ENCODE measurements at places on chromosomes 7 and 10.

- DNase-seq: peak; percentile 93
Measured at GRCh38 chr7:112450807-112451761, 824 bp downstream of the IFRD1 start.

- DNase-seq: peak; percentile 78
Measured at GRCh38 chr7:86968618-86969017, 90.8 kb downstream of the ELAPOR2 start.

DNA sequence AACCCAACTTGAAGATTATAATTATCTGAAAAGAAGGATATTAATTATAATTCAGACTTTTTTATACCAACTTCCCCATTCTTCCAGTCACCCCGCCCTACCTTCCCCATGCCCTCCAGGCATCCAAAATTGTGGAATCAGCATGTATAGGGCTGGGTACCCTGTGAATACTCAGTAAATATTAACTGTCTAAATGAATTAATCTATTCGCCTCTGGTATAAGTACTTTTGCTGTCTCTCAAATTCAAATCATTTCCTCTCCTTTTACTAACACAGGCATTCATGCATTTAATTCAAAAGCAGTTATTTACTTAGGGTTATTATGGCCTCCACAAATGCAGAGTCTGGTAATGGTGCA is 26.5 kb upstream of the GOT1 start:
- DNase-seq: no peak

GRCh38 chr7:26681819-26682418 is 182.5 kb downstream of the SKAP2 start:
- DNase-seq: no peak

DNA sequence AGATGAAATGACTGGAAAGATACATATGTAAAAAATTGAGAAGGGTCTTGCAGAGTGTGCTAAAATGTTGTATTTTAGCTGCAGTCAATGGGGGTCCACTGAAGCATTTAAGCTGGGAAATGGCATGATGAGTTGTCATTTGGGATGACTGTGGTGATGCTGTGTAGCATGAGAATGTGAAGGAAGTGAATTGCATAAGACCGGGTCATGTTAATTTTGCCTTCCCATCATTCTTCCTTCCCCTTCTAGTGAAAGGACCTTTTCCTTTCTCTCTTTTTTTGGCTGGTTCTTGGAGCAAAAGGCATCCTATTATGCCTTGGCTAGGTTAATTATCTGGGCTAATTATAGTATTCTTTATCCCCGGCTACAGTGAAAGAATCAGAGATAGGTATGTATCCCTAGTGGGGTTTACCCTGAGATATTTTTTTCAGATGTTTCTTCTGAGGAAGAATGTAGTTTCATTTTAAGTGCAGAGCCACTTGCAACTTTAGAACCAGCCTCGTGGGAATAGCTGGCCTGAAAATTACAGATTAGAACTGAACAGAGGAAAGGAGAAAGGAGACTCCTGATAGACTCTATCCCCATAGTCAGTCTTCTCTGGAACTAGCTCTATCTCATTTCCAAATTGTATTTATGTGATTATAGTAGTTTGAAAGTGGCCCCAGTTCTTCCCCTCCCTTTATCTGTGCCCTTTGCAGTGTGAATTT is 93.6 kb downstream of the HGF start:
- DNase-seq: no peak

DNA sequence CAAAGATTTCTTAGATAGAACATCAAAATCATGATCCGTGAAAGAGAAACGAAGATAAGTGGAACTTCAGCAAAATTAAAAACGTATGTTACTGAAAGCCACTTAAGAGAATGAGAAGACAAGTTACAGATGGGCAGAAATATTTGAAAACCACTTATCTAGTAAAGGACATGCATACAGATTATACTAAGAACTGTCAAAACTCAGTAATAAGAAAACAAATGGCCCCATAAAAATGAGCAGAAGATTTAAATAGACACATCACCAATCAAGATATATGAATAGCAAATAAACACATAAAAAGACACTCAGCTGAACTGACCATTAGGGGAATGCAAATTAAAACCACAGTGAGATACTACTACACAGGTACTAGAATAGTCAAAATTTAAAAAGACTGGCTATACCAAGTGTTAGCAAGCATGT is 343.7 kb downstream of the PTEN start:
- no peak for DNase-seq

GRCh38 chr7:135966341-135967043 is 10.7 kb downstream of the MTPN start:
- DNase-seq: no peak

- DNase-seq: no peak
Measured at GRCh38 chr10:24010436-24010970, 198.4 kb upstream of the KIAA1217 start.

DNA sequence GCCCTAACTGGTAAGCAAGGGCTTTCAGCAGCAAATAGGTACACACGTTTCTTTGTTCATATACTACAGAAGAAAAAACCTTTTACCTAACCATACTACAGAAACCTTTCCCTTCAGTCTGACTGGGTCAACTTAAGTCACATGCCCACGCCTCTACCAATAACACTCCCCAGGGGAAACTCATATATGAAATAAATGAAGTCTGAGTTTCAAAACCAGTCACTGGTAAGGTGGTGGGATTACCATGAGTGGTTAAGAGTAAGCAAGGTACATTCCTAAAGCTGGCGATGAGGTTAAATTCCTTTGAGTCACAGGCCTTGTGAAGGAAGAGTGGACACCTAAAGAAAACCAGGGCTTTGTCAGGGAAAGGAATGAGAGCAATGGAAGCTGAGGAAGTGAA is 21.4 kb upstream of the KIF20B start:
- no peak for DNase-seq

- DNase-seq: no peak
Measured at GRCh38 chr7:157077986-157078644, 60.6 kb upstream of the UBE3C start.

- DNase-seq: no peak
Measured at GRCh38 chr7:23431702-23432199, 38.5 kb downstream of the IGF2BP3 start.

GRCh38 chr7:5633161-5634106 is 148.0 kb downstream of the RNF216 start:
- DNase-seq: no peak
